Nephron progenitor cell (in vitro differentiated cells): ENCODE measurements at places on chromosomes 1 and 21.
A peak's percentile ranks its signal among the peaks of the same experiment; 100 is the strongest.

DNA sequence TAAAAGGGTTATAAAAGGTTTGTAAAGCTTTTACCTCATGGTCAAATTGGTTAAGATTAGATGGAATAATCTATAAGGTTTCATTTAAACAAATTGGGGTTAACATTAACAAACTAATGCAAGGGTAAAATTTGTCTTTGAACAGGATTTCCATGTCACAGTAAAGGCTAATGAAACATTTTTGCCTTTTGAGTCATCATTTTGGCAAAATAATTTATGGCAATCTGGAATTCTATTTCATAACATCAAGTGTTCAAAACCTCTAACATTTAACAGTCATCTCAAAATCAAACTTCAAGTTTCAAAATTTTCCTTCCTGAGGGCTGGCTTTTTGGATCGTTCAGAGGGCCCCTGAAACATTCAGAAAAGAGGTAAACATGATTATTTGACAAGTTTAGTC is 6.6 kb upstream of the CD46 start:
- no peak overlapping the region for H3K27ac ChIP-seq
- H3K4me1 ChIP-seq, result peaks cover 14% of the 10 kb centered on the region
- peaks cover 6% of the 10 kb centered on the region for H3K36me3 ChIP-seq
- no peak overlapping the region for H3K4me3 ChIP-seq
- DNase-seq, result no peak

- H3K27ac ChIP-seq, result no peak overlapping the region
- no peak for DNase-seq
- H3K36me3 ChIP-seq, result no peaks in the 10 kb centered on the region
- peaks cover 74% of the 10 kb centered on the region for H3K4me1 ChIP-seq
- no peak overlapping the region for H3K4me3 ChIP-seq
These were observed 313.3 kb upstream of the VAMP3 start for GRCh38 chr1:7457811-7458210.

DNA sequence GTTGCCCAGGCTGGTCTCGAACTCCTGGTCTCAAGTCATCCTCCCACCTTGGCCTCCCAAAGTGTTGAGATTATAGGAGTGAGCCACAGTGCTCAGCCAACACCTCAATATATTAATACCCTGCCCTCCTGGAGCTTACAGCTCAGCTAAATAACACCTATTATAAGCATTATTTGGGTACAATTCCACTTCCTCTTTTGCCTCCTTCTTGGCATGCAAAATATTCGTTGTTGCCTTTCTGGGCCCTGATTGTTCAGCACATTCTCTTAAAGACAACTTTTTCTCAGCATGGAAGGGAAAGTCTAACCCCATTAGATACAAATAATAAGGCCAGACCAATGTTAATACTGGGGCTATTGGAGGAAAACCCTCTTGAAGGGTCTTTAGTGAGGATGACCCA is 2.8 kb downstream of the PAQR7 start:
- H3K27me3 ChIP-seq, result peaks cover 11% of the 10 kb centered on the region
- H3K4me1 ChIP-seq, result peaks cover 50% of the 10 kb centered on the region
- no peak overlapping the region for H3K27ac ChIP-seq
- no peak overlapping the region for H3K4me3 ChIP-seq

DNA sequence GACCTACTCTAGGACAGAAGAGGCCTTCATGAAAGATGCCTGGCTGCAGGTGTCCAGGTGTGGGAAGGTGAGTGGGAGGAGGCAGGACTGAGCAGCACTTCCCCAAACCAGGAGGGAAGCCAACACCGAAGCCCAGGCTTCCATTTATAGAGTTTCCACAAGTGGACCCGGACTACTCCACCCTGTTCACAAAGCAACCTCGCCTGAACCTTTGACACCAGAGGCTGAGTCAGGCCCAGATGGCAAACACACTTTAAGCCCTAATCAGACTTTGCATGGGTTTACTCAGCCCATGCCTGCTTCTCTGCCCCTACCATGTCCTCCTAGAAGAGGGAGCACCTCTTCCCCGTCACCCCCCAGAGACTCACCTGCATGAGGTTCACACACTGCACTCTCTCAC is 14.0 kb downstream of the PRR9 start:
- H3K4me1 ChIP-seq, result no peaks in the 10 kb centered on the region
- no peaks in the 10 kb centered on the region for H3K36me3 ChIP-seq
- H3K27me3 ChIP-seq, result peaks cover 2% of the 10 kb centered on the region
- no peak overlapping the region for H3K4me3 ChIP-seq
- DNase-seq, result no peak
- H3K27ac ChIP-seq, result no peak overlapping the region

DNA sequence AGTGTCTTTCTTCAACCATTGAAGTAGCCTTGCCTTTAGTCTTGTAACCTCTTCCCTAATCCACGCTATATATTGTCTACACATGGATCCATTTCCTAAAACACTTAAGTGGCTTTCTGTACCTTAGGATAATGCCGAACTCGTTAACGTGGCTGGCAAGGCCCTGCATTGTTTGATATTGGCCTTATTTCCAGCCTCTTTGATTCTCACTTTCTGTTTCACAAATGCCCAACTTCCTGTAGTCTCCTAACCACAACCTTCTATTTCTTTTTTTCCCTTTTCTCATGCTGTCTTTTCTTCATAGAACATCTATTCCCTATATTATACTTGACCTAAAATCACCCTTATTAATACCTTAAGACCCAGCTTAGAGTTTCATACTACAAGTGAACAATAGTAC is 536.0 kb downstream of the LMO4 start:
- H3K27me3 ChIP-seq, result no peaks in the 10 kb centered on the region
- H3K4me3 ChIP-seq, result no peak overlapping the region
- H3K36me3 ChIP-seq, result peaks cover 5% of the 10 kb centered on the region

- no peak for DNase-seq
- H3K4me1 ChIP-seq, result peaks cover 49% of the 10 kb centered on the region
- no peak overlapping the region for H3K27ac ChIP-seq
- H3K36me3 ChIP-seq, result no peaks in the 10 kb centered on the region
These were observed 42.3 kb downstream of the STYXL2 start for GRCh38 chr1:167136191-167136614.

GRCh38 chr21:34935452-34935851 is 113.7 kb downstream of the RUNX1 start:
- H3K27ac ChIP-seq, result no peak overlapping the region
- no peak overlapping the region for H3K4me3 ChIP-seq
- no peak for DNase-seq
- peaks cover 21% of the 10 kb centered on the region for H3K27me3 ChIP-seq
- no peaks in the 10 kb centered on the region for H3K36me3 ChIP-seq

DNA sequence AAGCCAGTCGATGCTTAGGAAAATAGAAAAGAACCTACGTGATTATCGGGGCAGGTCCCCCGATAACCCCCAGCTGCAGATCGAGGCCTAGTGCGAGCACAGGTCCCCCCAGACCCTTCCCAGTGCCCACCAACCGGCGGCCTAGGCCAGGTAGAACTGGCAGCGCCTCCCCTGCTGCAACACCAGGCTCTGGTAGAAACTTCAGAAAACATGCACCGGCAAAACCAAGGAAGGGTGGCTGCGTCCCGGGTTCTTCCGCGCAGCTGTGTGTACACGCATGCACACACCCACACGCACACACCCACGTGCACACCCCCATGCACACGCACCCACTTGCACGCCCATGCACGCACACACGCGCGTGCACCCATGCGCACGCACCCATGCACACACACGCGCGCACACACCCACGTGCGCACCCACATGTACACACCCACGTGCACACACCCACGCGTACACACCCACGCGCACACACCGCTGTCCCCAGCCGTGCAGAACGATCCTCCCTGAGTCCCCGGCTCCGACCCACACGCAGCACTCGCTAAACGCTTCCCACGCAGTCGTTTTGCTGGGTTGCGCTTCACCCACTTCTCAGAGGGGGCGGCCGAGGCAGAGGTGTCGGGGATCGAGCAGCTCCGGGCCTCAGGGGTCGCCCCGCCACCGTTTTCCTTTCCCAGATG is 5.2 kb downstream of the TSPEAR start:
- no peak for DNase-seq
- no peaks in the 10 kb centered on the region for H3K36me3 ChIP-seq
- no peak overlapping the region for H3K4me3 ChIP-seq
- H3K27ac ChIP-seq, result no peak overlapping the region
- H3K4me1 ChIP-seq, result peaks cover 57% of the 10 kb centered on the region

GRCh38 chr1:2183937-2184334 is 10.6 kb downstream of the FAAP20 start:
- H3K27ac ChIP-seq, result peak overlapping the region; percentile 54
- H3K36me3 ChIP-seq, result peaks cover 25% of the 10 kb centered on the region
- no peak overlapping the region for H3K4me3 ChIP-seq
- H3K4me1 ChIP-seq, result peaks cover 27% of the 10 kb centered on the region
- no peak for DNase-seq

DNA sequence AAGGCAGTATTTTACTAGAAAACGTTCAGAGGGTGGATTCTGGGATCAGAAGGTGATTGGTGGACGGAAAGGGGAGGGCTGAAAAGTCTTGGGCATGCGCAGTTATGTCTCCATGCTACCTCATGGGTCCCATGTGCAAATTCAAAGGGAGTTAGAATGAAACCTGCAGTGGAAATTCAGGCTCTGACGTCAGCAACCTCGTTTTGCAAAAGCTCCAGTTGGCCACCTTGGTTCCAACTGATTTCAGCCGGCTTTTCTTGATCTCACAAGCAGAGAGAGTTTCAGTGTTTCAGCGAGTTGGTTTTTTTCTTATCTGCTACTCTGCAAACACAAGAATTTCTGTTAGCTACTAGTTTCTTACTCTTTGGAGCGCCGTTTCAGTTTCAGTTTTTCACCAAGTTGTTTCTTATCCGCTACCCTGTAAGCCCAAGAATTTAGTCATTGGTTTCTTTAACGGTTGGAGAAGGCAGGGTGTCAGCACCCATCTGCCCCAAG is 69.8 kb upstream of the PGBD5 start:
- H3K27ac ChIP-seq, result no peak overlapping the region
- H3K4me1 ChIP-seq, result peaks cover 12% of the 10 kb centered on the region
- no peak for DNase-seq
- no peak overlapping the region for H3K4me3 ChIP-seq

GRCh38 chr1:70333245-70333644 is 21.3 kb downstream of the ANKRD13C start:
- H3K4me3 ChIP-seq, result no peak overlapping the region
- peaks cover 46% of the 10 kb centered on the region for H3K36me3 ChIP-seq
- DNase-seq, result no peak
- H3K4me1 ChIP-seq, result no peaks in the 10 kb centered on the region

- DNase-seq, result no peak
- peaks cover 29% of the 10 kb centered on the region for H3K4me1 ChIP-seq
- peak within 1 kb of the TSS; percentile 79 for H3K27ac ChIP-seq
- H3K4me3 ChIP-seq, result peak within 1 kb of the TSS; percentile 39
- no peaks in the 10 kb centered on the region for H3K27me3 ChIP-seq
- peaks cover 17% of the 10 kb centered on the region for H3K36me3 ChIP-seq
These were observed at the start of gene B3GALT2 for GRCh38 chr1:193185901-193186731. Gene B3GALT2, minus strand, starts transcription at chr1:193186613. Its CDS starts 5,051 bp downstream, at chr1:193181562.

DNA sequence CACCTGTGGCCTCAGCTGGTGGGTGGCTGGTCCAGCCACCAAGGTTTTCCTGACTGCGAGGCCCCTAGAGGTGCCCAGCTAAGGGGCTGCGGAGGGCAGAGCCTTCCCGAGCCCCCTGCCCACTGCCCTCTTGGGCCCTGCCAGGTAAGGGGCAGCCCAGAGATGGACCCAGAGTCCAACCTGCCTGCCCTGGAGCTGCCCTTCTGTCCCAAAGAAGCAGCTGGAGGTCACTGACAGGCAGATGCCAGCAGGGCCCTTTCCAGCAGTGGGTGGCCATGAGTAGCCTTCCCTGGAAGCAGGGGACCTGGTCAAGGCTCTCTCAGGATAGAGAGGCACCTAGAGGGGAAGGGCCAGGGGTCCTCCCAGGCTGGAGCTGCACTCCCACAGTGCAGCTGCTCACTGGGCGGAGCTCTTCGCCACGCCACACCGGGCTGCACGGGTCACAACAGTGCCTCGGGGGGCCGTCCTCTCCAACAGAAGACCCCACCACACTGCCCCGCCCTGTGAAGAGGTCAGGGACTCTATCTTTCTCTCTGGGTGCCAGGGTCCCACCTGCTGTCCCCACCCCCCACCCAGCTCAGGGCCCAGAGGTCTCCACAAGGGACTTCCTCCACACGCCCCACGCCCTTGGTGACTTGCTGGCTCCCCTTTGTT is 10.9 kb upstream of the GNB1 start:
- H3K4me3 ChIP-seq, result no peak overlapping the region
- peaks cover 17% of the 10 kb centered on the region for H3K4me1 ChIP-seq
- no peaks in the 10 kb centered on the region for H3K27me3 ChIP-seq
- no peak for DNase-seq

DNA sequence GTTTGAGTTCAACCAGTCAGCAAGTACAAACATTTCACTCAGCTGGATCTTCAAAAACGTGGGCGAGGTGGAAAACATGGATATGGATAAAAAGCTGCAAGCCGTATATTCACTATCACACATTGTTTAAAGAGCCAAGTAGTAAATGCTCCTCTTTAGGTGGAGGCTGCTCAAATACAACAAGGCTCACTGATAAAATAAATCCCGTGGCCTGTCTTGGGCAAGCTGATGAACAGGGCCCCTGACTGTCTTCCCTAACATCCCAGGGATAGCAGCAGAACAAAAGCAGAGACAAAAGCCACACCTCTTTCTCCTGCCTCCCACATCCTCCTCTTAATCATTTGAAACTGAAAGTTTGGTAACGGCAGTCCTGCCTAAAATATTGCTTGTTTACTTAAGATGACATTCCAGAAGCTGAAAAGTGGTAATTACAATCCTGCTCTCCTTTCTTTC is 357.7 kb downstream of the TTLL7 start:
- DNase-seq, result no peak
- H3K27ac ChIP-seq, result no peak overlapping the region
- no peaks in the 10 kb centered on the region for H3K36me3 ChIP-seq
- peaks cover 4% of the 10 kb centered on the region for H3K27me3 ChIP-seq
- peaks cover 22% of the 10 kb centered on the region for H3K4me1 ChIP-seq

DNA sequence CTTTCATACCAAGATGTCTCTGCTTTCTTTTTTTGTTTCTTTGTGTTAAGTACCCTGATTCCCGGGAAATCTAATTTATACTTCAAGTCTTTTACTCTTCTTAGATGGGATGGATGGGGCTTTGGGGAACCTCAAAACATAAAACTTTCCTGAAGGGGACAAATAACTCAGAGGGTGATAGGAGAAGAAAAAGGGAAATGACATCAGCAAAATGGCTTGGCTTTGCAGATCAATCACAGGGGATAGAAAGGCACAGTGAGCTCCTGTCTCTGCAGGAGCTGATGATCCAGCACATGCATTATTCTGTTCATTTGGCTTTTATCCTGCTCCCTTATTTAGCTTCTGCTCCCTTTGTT is 1.4 kb upstream of the CA14 start:
- H3K4me3 ChIP-seq, result peak overlapping the region; percentile 94
- peaks cover 59% of the 10 kb centered on the region for H3K4me1 ChIP-seq
- H3K27ac ChIP-seq, result peak overlapping the region; percentile 99
- peaks cover 4% of the 10 kb centered on the region for H3K27me3 ChIP-seq

DNA sequence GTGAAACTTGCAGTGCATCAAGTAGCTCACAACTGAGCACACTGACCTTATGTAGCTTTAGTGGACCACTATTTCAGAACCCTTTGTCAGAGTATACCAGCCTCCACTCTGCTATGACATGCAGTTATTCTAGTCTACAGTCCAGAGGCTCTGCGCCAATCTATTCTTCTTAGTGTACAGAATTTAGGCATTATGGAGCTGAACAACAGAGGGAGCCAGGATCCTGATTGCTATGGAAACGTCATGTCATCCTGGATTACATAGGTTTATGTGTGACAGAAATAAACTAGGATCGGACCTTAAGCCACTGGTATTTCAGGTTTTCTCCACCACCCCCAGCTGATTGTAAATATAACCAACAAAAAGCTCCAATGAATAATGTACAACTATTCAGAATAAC is 48.1 kb upstream of the EEIG2 start:
- H3K4me3 ChIP-seq, result no peak overlapping the region
- no peaks in the 10 kb centered on the region for H3K36me3 ChIP-seq
- no peak overlapping the region for H3K27ac ChIP-seq
- no peak for DNase-seq
- H3K4me1 ChIP-seq, result no peaks in the 10 kb centered on the region

GRCh38 chr1:100699744-100700143 is 19.8 kb upstream of the VCAM1 start:
- no peak overlapping the region for H3K27ac ChIP-seq
- no peak overlapping the region for H3K4me3 ChIP-seq
- H3K4me1 ChIP-seq, result no peaks in the 10 kb centered on the region
